ENCODE measurements at places on chromosomes 2 and 18.

DNA sequence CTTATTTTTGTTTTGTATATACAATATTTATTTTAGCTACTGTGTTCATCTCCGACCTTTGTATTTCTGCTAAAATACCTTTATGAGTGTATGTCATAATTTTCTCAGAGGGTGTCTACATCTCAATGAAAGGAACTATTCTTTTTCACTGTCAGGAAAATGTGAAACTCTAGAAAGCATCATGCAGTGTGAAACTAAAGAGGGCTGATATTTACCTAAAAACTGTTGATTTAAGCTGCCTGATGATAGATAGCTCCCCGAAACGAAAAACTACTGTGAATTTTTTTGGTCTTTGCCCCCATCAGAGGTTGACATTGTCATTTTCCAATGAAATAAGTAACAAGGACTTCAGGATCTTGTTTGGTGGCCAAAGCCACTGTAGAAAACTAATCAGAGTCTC lies 38.8 kb downstream of the TMEM178A start:
- no peak for DNase-seq

GRCh38 chr2:65661980-65662653 lies 229.7 kb upstream of the SPRED2 start:
- DNase-seq: no peak

- DNase-seq: no peak
Observed at GRCh38 chr2:208674919-208675318, 268.3 kb downstream of the PTH2R start.

DNA sequence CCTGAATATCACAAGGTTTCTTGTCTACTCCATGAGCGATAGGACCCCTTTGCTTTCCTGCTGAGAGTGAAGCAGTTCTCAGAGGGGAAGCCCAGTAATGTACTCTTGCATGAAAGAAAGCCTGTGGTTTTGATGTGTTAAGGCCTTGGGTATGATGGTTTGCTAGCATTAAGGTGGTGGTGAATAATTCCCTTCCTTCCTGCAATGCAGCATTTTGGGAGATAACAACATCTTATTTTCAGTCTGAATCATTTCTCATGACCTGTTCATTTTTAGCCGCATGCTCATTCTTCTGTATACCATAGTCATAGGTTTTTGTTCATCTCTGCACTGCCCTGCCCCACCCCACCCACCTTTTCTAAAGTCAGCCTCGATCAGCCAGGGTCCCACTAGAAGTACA lies 66.2 kb downstream of the HNMT start:
- DNase-seq: no peak

GRCh38 chr2:16828828-16829160 lies 163.2 kb upstream of the CYRIA start:
- DNase-seq: no peak

- DNase-seq: no peak
Observed at GRCh38 chr2:101759162-101759561, 61.7 kb downstream of the MAP4K4 start.
